ENCODE measurements at places on chromosomes 7 and 10.

DNA sequence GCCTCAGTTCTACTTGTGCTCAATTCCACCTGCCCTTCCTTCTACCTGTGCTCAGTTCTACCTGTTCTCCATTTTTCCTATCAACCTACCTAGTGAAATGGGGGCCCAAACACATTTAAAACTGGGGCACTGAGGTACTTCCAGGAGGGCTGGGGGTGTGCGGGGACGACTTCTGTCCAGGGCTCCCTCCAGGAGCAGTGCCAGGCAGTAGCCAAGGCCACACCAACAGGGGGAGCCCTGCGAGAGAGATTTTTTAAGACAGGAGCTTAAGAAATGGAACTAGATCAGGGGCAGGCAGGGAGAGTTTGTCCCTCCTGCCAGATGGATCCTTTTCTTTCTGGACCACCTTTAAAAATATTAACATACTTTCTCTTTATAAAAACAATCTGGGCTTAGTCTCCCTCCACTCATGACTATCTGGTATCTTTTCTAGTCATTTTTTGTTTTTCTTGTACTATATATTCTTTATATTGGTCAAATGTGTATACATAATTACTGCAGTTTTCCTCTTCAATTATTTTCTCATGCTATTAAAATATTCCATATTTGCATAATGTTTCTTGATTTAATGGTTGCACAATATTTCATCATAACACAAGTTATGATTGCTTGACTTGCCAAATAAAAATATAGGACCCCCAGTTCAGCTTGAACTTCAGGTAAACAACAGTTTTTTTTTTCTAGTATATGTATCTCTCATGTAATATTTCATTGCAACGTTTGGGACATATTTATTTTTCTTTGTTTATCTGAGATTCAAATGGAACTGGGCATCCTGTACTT lies 47.3 kb upstream of the INSYN2A start:
- no peak for DNase-seq

GRCh38 chr10:106185951-106186350 lies 978.6 kb downstream of the SORCS1 start:
- DNase-seq = no peak

DNA sequence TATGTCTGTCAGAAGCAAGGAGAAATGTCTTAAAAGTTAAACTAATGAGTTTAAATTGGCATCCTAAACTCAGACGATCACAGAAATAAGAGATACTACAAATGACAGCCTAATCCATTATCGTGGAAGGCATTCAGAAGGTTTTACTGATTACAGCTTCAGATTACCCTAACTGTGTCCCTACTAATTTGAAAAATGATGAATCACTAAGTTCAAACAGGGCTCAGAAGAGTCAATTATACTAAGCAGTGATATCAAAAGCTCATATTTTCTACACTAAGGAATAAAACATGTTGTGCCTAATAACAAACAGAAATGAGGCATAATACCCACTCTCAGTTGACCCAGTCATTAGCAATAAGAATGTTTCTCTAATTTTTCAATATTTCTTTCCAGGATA lies 152.0 kb upstream of the NRBF2 start:
- no peak for DNase-seq

DNA sequence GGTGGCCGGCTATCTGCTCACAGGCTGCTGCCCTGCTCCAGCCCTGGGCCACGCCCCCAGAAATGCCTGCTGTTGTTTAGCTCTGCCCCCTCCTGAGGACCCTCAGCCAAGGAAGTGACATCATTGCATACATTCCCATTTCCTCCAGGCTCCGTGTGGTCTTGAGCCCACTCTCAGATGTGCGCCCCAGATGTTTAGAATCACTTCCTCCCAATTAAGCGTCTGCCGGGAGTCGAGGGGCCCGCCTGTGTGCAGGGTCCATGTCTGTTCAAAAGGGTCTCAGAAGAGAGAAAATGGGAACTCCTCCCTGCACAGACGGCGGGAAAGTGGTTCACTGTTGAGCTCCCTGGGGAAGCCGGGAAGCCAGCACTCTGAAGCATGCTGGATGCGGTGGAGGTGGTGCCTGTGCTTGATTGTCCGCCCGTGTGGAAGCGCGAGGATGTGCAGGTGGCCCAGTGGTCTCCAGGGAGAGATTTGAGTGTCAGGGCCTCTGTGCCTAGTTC lies 116.9 kb upstream of the PPIF start:
- no peak for DNase-seq

DNA sequence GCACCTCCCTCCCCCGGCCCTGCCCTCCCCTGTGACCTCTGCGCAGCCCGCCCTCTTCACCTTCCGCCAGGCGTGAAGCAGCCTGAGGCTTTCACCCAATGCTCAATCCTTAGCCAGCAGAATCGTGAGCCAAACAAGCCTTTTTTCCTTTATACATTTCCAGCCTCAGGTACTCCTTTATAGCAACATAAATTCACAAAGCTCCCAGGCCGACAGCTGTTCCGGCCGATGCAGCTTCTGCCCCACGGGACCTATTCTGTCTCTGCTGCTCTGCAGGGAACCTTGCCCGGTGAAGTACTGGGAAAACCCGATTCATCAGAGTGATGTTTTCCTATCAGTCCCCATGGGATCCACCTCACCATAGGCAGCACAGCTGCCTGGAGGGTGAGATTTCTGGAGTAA lies 87.4 kb downstream of the CHST15 start:
- no peak for DNase-seq

DNA sequence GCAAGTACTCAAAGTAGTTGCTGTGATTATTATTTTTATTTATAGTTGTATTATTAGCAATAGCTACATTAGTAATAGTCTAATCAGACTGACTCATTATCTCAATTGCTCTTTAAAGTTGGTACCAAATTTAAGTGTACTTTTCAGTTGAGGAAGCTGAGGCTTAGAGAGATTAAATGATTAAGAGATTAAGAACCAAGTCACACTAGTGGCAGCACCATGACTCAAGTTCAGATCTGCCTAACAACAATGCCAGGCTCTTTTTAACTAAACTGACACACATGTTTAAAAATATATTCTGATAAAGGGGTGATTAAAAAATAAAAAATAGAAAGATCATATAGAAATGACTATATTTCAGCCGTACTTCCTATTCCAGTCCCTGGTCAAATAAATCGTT lies 42.0 kb downstream of the FZD1 start:
- no peak for DNase-seq

DNA sequence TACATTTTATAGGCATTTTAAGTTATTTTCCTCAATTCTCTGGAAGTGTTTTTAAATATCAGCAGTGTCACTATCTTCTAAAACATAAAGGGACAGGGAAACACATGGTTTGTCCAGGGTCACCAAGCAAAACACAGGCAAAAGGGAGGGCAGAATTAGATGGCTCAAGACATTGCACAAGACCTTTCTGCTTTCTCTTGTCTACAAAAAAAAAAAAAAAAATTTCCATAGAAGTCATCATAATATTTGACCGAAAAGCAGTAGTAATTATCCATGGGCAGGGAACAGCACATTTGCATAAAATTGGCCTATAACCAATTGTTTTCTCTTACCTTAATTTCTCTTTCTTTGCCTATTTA lies 703.1 kb upstream of the FZD8 start:
- DNase-seq = no peak

GRCh38 chr10:102327641-102328040 lies 67.9 kb upstream of the NFKB2 start:
- DNase-seq = no peak

DNA sequence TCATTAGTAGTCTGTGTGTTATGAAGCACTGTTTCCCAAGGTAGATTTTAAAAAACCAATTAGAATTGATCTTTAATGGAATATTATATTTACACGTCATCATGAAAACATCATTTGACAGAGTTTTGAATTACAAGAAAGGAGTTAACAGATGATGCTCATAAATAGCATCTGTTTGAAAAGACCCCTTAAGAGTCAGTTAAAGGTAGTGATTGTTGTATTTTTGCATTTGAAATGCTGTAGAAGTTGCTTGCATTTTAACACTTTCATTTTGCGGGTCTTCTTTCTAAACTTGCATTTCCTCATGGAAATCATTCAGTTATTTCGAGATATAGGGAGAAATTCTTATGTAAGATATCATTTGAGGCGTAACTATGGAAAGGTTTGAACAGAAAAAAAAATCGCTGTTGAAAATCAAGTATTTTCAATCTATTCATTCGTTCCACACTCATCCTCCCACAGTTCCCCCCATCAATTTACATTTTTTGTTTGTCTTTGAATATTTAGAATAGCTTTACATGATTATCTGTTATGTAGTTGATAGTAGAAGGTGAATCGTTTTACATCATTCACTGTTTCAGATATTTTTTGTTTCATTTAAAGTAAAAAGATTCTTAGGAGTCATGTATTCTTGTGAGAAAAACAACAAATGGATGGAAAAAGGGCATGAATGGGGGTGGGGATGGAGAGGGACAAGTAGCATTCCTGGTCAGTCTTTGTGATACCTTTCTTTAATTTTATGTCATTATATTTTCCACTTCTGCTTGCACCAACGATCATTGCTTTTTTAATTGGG lies 3.0 kb upstream of the SKIDA1 start:
- no peak for DNase-seq

DNA sequence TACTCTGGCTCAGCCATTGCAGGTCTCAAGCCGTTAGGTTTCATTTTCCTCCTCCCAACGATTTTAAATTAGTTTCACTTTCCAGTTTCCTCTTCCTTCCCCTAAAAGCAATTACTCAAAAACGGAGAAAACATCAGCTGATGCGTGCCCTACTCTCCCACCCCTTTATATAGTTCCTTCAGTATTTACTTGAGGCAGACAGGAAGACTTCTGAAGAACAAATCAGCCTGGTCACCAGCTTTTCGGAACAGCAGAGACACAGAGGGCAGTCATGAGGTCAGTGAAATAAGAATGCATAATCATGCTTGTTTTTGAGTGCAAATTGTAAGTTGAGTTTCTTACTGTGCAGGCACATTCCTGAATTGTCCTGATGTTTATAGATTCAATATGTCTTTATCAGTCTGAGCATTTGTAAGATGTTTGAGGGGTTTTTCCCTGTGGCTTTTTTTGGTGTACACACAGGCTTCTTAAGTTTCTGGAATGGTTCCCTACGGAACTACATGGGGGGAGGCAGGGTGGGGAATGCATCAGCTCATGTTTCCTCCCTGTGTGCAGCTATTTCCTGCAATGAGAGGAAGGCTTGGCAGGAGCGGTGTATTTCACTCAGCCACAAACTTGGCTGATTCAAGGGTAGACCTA lies at the start of gene IFIT3:
Gene IFIT3 (plus strand): TSS at position 195 of the 639 bp plus-strand sequence. CDS start 77 bp downstream, at position 272.
- no peak for DNase-seq

DNA sequence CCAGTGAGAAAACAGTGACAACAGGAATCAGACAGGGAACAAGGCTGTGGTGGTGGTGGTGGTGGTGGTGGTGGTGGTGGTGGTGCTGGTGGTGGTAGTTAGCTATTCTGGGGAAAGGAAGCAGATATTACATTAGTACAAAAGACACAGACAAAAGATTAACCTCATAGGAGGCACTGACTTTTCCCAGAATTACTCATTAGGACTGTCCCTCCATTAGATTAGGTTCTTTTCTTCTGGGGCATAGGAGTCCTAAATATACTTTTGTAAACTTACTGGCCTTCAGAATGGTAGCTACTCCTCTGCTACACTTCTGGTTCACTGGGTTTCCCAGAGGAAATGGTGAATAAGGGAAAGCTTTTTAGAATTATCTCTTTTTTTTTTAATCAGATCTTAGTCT lies 156.6 kb upstream of the SEMA3D start:
- DNase-seq = no peak

GRCh38 chr7:140982508-140982907 lies 32.2 kb downstream of the MRPS33 start:
- no peak for DNase-seq

GRCh38 chr7:135536150-135536549 lies 21.6 kb upstream of the NUP205 start:
- DNase-seq = no peak

Measured in stimulated activated CD8-positive, alpha-beta memory T cell treated with anti-CD3 and anti-CD28 coated beads, Interleukin-4, amount 100 ng/mL, for 4 hours (primary cell).